ENCODE measurements at places on chromosomes 1 and 21. TPM values are rescaled to one million over a fixed set of nuclear protein-coding genes. Genes with fewer than 3 reads are reported as not detected.

- no peak for DNase-seq
These were observed 959 bp downstream of the AKR7A3 start for GRCh38 chr1:19287436-19288185.

DNA sequence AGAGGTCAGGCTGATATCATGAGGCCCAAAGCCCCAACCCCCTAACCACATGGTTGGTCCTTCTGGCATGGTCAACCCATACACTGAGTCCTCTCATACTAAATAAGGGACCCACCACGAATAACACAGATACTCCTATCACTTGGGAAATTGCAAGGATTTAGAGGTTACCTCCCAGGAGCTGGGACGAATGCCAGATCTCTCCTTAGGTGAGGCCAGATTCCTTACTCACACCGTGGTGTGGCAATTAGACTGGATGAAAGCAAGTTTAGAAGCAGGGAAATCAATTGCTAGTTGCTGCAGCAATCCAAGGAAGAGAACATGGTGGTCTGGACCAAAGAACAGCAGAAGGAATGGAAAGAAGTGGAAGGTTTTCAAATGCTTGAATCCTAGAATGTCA, 60.1 kb downstream of the IER5 start:
- no peak for DNase-seq

DNA sequence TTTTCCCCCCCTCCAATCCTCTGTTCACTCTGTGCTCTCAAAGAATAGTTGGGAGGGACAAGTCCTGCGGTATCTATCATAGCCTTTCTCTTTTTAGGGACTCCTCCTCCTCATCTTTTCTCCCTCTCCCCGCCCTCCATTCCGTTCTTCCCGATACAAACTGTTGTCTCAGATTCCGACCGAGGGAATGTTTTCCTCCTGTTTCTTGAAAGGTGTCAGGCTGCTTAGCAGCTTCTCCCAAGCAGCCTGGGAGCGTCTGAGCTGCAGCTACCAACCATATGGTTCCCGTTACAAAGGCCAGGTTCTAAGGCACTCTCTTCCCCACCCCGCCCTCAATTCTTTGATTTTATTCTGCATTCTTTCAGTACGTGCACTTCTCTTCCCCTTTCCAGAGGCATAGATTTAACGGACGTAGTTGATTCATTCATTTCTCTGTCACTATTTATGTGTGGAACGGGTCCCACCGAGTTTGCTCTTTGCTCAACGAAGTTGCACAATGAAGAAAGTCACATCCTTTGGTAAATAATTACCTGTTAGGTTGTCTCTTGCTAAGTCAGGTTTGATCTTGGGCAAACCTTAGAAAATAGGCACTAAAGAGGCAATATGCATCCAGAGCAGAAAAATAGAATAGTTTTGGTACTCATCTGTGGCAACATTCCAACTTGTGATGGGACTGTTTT, 2.8 kb downstream of the ADGRL2 start:
- no peak for DNase-seq

The ZC3H12A gene
- 4.3 TPM for total RNA-seq

The CELA3A gene
- not detected for total RNA-seq

GRCh38 chr1:119275145-119276134, 93.1 kb upstream of the HAO2 start:
- no peak for DNase-seq

- no peak for DNase-seq
These were observed 90.4 kb upstream of the FMN2 start for GRCh38 chr1:240001177-240001740.

Measured in left ventricle myocardium superior (tissue), 1 donor.